NCI-H187 treated with DMSO at 0.1 percent for 48 hours (cell line): ENCODE measurements at places on chromosomes 16 and 17.
A peak's percentile ranks its signal among the peaks of the same experiment; 100 is the strongest.

DNA sequence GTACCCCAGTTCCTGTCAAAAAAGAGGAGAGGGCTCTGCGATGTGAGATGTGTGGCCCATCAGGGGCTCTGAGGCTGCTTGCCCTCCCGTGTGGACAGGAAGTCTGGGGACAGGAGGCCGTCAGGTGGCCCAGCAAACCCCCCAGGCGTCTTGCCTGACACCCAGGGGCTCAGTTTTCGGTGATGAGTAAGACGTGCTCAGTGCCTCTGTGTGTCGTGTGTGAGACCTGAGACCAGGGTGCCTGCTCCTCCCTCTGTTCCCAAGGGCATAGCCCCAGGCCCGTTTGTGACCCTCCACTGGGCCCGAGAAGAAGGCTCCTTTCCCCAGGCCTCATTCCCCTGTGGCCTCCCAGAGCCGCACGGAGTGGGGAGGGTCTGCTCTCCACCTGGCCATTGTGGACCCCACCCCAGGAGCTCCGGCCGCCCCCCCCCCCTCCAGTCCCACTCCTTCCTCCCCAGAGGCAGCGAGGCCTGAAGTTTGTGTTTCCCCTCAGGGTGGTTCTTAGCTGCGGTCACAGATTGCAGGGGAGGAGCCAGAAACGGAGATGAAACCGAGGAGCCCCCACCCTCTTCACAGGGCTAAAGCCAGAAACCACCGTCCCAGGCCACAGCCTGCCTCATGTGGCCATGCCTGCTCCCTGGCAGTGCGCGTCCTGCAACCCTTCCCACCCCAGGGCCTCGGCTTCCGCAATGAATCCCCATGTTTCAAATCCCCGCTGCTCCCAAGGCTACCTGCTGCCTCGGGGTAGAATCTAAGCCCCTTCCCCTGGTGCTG, 4.9 kb upstream of the ACTG1 start:
- DNase-seq: no peak

DNA sequence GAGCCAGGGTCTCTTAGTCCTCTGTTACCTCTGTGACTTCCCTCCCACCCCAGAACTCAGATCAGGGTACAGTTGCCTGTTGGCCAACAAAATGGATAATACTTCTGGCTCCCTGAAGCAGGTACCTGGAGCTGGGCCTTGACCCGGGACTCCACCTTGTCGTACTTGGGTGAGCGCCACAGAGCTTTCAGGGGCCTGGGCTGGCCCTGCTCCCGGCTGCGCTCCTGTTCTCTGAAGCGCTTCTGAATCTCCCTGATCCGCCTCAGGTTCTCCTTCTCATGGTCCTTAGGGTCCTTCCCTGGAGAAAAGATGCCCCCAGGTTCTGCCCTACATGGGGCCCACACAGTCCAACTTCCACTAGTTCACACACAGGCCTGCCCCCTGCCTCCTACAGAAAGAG, 1.7 kb downstream of the ENKD1 start:
- DNase-seq: no peak

DNA sequence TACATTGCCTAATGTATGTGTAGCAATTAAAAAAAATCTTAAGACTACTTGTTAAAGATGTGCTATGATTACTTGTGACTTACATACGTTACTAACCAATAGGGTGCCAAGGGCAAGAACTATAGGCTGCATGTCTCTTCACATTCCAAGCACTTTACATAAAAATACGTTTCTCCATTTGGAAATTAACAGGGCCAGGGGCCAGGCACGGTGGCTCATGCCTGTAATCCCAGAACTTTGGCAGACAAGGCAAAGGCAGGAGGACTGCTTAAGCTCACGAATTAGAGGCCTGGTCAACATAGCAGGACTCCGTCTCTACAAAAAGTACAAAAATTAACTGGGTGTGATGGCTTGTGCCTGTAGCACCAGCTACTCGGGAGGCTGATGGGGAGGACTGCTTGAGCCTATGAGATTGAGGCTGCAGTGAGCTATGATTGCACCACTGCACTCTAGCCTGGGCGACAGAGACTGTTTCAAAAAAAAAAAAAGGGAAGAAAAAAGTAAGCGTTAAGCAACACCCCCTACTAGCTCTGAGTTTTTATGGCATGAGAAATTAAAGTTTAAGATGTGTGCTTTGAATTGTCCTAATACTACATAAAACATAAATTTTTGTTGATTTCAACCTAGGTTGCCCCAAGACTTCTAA, 12.3 kb downstream of the PSMD12 start:
- DNase-seq: no peak

DNA sequence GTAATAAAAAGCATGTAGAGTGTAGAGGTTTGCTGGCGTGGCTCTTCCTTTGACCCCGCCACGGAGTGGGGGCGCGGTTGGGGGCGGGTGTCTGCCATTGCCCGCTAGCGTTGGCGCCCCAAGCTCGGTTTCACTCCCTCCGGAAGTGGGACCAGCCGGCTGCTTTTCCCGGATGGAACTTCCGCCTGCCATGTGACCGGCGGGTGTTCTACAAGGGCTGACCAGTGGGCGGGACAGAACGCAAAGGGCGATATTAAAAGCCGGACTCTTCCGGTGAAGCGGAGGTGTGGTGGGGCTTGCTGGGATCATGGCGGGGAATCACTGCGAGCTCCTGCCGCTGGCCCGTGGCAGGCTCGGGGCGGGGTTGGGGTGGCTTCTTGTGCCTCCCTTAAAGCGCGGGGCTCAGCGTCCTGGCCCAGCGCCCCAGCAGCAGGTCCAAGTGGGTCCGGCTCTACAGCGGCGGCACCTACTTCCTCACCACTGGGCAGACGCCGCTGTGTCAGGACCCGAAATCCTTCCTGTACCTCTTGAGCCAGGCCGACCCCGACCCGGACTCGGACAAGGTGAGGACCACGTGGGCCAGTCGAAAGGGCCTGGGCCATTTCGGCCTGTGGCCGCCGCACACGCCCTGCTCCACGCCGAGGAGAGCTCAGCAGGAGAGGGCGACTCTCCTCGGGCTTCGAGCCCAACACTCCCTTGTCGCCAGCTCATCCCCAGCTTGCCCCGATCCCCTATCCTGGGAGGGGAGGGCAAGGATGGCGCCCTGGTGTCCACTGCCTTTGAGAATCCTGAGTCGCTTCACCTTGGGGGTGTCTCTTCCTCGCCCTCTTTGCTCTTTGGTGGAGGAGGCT, 65.6 kb downstream of the PDPK1 start:
- peak; percentile 94 for DNase-seq

- no peak for DNase-seq
Measured at GRCh38 chr17:50935221-50935995, 69.3 kb upstream of the TOB1 start.

- DNase-seq: no peak
Measured at GRCh38 chr16:17780181-17780580, 309.4 kb upstream of the XYLT1 start.

DNA sequence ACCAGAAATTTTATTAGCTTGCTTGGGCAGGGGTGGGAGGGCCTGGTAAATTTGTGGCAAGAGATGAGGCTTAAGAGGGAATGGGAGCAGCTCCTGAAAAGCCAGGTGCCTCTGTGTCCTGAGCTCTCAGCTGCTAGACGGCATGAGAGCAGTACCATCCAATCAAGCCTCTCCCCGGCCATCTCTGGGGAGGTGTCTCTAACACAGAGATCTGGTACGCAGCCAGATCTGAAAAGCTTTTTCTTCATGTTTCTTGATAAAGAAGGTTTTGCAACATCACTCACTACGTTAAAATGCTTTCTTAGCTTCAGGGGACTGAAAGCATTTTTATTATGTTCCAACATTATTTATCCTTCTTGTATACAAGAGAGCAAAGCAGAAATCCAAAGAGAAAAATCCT, 488.2 kb downstream of the RBFOX1 start:
- DNase-seq: no peak

- DNase-seq: no peak
Measured at GRCh38 chr17:13728781-13729180, 127.1 kb upstream of the HS3ST3A1 start.

DNA sequence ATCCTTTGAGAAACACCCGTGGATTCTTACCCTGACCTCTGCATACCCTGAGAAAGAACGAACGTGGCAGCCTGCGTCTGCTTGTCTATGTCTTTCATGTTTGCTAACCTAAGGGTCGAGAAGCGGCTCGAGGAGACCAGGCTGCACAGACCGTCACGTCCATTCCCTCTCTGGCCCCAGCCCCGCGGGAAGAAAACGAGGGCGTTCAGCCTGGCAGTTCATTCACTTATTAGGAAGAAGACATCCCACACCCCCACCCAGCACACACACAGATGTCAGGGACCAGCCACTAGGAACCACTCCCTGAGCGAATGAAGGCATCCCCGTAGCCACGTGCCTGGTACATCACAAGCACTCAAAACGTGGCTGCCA, 655 bp upstream of the MTHFSD start:
- DNase-seq: no peak

DNA sequence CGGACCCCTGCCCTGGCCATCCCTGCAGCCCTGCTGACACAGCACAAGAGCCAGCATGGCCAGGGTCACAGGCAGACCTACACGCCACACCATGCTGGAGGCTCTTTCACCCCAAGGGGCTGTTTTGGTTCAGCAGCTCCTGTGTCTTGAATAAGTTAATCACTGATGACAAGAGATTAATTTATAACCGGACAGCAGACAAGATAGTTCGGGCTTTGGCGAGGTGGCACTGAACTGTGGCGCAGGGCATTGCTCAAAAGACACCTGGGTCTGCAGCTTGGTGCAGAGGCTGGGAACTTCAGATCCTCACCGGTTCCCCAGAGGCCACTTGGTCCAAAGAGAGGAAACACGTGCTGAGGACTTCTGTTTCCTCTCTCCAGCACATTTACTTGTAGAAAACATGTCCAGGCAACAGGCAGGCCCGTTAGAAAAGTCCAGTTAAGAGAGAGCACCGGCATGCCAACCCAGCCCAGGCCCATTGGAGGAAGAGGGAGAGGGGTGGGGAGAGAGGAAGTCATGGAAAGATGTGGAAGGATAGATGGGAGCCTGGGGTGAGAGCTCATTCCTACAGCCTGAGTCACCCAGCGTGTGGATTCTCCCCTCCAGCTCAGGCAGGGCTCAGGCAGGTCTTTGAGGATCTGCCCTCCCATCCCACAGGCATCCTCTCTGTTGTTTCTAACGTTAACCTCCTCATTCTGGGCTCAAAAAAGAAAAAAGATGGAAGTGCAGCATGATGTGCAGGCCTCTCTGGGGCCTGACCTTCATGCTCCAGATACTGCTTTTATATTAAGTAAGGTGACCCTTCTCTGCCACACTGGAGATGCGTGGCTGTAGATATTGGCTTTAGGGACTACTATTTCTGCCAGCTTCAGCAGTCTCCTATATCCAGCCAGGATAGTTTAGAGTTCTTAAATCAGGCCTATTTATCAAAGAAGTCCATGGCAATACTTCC, 80.0 kb upstream of the HNF1B start:
- DNase-seq: no peak

- no peak for DNase-seq
Measured at GRCh38 chr16:49608779-49609178, 235.2 kb downstream of the C16orf78 start.

- DNase-seq: no peak
Measured at GRCh38 chr17:77675411-77675810, 283.1 kb upstream of the TNRC6C start.

DNA sequence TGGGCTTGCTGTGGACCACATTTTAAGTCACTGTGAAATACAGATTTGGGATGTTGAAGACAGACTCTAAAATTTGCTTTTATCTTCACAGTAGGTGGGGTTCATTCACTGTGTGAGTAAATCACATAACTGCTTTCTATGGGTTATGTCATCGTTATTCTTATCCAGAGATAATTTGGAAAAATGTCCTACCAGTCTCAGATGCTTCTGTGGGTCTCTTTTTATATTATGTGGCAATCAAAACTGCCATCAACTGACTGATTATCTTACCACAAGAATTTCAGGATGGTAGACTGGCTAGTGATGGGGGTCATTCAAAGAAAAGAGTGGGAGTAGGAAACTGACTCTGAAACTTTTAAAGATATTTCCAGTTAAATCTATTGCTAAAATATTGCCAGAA, 3.1 kb downstream of the HSBP1 start:
- DNase-seq: no peak

DNA sequence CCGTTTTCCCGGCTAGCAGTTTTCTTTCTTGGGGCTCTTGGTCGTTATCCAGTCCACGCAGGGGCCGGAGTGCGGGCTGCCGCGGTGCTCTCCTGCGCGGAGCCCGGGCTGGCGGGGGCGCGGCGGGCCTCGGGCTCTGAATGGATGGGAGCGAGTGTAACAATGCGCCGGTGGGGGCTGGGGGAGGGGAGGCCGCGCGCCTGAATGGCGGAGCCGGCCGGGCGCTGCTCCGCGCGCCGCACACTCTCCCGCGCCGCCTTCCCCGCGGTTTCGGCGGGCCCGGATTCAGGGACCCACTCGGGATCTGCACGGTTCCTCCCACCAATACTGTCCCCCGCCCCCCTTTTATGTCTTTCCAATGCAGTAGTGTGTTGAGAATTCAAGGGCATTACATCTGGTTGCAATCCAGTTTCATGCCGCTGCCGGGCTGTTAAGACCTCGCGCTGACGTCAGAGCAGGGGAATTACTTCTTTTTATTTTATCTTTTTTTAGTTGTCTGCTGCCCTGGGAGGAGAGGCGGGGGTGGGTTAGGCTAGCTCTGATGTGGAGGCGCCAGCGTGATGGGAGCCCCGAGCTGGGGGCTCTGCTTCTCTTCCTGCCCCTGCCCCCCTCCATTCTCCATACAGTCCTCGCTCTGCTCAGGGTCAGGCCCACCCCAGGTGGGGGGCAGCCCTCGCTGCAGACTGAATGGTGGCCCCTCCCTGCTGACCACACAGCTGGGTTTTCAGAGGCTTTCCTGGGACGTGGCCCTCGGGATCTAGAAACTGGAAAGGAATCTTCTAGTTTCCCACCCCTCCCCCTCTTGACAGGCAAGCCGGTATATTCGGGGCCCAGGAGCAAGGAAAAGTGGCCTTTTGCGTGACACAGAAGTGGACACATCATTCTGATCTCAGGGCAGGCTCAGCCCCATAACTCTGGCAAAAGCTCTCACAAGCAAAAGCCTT, 1.8 kb downstream of the RAI1 start:
- DNase-seq: no peak

- DNase-seq: no peak
Measured at GRCh38 chr16:1081734-1082265, 9.3 kb downstream of the SSTR5 start.

- DNase-seq: no peak
Measured at GRCh38 chr17:77496401-77496801, 355.6 kb downstream of the SEC14L1 start.

- no peak for DNase-seq
Measured at GRCh38 chr17:45907750-45908395, 13.5 kb downstream of the MAPT start.

GRCh38 chr17:67386965-67387551, 10.0 kb downstream of the PITPNC1 start:
- DNase-seq: no peak

DNA sequence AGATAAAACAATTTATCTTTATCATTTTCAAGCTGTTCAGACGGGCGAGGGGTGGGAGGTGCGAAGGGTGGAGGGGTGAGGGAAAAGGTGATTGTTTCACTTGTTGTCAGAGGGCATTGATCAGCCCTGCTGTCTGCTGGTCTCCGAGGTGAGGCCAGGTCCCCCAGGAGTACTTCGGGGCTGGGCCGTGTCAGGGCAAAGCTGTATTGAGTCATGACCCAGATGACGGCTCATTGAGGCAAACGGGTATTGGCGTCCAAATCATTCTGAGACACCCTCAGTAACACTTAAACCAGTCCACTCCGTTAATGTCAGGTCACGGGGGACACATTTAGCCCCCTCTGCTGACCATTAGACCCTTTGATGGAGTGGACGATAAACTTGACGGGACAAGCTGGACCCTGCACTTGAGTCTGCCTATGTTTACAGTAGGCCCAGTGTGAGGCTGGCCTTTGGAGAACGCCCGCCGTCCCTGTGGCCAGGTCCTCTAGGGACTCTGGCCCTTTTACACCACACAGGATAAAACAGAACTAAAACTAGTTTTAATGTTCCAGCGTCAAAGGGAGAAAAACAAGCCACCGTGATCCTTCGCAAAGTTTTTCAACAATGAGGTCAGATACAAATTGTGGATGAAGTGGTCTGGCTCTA, 502.2 kb upstream of the ZFHX3 start:
- DNase-seq: no peak
